Activated CD4-positive, alpha-beta T cell treated with anti-CD3 and anti-CD28 coated beads for 36 hours (primary cell): ENCODE measurements at places on chromosomes 7 and 10.

DNA sequence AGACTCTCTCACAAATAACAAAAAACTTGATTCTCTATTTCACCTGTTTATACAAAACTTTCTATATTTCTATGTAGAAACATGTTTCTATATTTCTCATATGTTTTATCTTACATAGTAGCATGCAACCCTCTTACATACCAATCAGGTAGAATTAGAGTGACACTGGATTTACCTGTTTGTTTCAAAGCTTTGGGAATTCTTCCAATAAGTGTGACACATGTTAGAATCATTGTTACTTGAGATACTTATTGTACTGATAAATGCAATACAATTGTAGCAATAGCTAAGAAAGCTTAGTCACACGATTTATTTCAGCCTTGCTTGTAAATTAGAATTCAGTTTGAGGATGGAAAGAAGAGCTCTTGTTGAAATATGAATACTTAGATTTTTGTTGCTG, 4.9 kb downstream of the HYAL4 start:
- no peak for DNase-seq

DNA sequence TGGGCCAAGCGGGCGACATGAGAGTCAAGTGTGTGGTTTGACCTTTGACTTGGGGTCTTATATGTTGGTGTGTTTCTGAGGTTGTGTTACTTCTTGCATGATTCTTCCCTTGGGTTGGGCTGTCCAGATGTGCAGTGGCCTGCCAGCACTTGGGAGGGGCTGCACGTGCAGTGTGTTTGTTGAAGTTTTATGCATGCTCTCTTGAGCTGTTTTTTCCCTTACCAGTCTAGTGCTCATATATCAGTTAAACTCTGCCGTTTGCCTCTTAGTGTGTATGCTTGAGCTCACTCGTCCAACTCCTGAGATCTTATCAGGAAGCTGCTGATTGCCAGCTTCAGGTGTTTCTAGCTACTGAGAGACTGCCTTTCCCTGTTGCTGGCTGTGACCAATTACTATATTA, 23.1 kb downstream of the SP4 start:
- no peak for DNase-seq

DNA sequence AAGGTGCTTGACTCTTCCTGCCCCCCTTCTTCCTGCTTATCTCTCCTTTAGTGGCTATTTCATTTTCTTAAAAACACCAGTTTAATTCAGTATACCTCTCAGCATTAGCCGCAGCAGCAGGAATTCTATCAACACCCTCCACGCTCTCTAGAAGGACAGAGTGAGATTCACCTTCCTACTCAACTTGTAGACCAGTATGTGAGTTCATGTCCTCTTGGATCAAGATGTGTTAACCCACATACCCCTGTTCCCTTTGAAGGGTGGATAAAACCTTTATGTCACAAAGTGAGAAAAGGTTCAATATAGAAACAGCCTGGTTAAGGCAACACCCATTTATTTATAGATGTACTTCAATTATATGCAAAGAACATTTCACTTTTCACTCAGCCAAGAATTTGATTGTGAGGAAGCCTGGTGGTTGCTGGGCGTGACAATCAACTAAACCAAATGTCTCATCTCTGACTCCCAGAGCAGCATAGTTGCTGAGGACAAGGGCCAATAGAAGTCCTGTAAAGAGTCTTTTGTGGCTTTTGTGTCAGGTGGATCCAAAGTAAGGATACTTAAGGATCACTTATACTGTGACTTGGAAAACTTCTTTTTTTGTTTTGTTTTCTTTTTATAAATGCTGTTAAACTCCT, 617.1 kb downstream of the SORCS3 start:
- DNase-seq: no peak

DNA sequence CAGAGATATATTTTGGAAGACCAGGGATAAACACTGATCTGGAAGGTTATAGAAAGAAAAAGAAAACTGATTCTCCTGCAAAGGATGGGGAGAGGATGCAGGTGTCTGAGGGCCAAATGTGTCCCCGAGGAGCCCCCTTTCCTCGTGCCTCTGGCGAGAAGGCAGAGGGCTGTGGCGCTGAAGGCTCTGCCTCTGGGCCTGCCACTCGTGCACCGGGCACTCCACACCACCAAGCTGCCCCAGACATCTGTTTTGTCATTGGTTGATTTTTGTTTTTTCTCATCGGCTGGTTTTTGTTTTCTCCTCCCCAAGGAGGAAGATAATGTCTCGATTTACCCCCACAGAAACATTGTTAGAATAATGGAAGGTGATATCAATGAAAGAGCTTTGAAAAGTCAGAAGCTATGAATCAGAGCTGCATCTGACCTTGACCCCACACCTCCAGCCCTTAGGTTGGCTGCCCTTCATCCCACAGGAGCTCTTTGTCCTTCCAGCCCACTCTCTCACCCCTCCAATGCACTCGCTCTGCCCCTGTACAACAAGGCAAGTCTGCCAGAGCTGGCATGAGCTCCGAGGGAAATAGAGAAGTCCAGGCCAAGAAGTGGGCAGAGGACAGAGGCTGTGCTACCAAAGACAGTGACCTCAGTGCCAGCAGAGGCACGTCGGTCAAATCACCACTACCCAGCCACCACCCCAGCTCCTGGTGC, 124.8 kb downstream of the TCERG1L start:
- no peak for DNase-seq

DNA sequence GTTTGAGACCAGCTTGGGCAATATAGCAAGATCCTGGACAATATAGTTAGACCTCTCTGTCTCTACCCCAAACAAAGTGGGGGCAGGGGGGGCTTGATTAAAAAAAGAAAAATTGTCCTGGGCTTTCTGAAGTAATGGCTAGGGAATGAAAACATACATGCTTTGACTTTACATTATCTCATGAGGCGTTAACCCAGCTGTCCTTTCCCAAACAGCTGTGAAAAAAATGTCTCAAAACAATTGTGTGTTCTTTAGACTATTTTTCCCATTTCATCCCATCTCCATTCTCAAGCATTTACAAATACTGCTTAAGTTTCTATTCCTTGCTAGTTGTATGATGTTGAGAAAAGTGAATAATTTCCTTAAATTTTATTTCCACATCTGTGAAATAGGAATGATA, 27.0 kb upstream of the CDK13 start:
- no peak for DNase-seq

- no peak for DNase-seq
Observed at GRCh38 chr7:132234711-132235110, 341.6 kb downstream of the PLXNA4 start.

GRCh38 chr7:36749282-36749960, 25.1 kb upstream of the AOAH start:
- no peak for DNase-seq

GRCh38 chr7:80186721-80187120, 52.1 kb downstream of the GNAI1 start:
- no peak for DNase-seq

DNA sequence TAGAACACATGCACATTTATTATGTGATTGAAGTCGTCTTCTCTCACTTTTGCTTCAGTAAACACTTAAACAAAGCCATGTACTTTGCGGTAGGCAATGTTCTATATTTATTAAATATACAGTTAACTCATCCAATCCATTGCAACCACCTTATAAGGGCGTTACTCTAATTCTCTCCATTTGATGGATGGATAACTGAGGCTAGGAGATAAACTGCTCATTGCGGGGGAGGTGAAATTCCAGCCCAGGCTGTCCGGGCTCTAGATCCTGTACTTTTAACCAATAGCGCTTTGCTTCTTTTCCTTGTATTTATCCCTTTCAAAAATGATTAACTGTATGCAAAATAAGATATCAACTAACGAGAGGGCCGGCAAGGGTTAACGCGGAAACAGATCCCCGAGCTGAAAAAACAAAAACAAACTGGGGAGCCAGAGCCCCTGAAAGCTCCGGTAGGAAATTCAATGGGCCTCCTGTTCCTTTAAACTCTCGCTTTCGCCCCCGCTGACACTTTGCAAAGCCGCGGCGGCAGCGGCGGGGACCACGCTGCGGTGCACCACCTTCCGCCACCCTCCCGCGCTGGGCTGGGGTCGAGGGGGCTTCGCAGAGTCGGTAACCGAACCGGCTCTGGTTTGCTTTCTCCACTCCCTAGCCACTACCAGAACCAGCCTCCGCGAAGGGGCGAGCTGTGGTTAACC, 1.0 kb upstream of the PLXDC2 start:
- DNase-seq: no peak

GRCh38 chr10:86681047-86681446, 12.7 kb downstream of the LDB3 start:
- no peak for DNase-seq

DNA sequence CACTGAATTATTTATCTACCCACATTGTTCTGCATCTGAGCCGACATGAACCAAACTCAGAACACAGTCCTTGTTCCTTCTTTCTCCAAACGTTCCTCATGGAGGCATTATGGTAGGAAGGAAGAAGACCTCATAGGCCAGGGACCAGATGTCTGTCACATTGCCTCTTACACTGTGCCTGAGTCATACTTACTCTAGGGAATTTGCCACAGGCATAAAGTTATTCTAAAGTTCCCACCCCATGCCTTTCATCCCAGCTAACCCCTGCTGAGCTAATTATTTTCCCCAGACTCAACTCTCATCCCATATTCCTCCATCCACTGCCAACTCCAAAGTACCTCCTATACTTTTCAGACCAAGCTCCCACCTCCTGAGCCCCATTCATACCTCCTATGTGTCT, 21.2 kb downstream of the MAT1A start:
- DNase-seq: no peak

GRCh38 chr7:149188637-149189259, 6.6 kb upstream of the ZNF282 start:
- no peak for DNase-seq

DNA sequence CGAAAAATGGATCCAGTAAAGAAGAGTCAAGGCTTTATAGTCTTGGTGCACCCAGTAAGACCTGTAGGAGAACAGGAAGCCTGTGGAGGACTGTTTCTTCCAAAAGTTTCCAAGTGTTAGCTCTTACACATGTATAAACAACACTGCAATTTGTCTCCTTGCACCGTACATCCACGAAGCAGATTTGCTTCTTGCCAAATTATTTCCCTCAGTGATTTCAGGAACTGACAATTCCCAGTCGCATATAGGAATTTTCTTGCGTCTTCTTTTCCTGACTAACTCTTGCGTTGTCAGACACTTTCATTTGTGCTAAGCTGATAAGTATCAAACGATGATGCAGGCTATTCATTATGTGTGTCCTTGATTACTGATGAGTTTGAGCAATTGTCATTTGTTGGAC, 182.1 kb downstream of the PKD1L1 start:
- DNase-seq: no peak
